ENCODE measurements at places on chromosomes 6 and 20. TPM values are rescaled to one million over a fixed set of nuclear protein-coding genes. Genes with fewer than 3 reads are reported as not detected.

Gene SLC32A1
- total RNA-seq, result not detected

GRCh38 chr6:87939776-87940175 lies 107.9 kb upstream of the SPACA1 start:
- no peak for DNase-seq

DNA sequence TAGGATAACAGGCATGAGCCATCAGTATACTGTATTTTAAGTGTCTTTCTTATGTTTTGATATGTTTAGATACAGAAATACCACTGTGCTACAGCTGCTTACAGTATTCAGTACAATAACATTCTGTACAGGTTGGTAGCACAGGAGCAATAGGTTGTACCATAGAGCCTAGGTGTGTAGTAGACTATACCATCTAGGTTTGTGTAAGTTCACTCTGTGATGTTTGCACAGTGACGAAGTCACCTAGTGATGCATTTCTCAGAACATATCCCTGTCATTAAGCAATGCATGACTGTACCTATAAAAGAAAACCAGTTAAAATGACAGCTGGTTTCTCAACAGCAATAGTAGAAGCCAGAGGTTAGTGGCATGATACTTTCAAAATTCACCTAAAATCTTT lies 3.0 kb upstream of the ZBTB24 start:
- no peak for DNase-seq

DNA sequence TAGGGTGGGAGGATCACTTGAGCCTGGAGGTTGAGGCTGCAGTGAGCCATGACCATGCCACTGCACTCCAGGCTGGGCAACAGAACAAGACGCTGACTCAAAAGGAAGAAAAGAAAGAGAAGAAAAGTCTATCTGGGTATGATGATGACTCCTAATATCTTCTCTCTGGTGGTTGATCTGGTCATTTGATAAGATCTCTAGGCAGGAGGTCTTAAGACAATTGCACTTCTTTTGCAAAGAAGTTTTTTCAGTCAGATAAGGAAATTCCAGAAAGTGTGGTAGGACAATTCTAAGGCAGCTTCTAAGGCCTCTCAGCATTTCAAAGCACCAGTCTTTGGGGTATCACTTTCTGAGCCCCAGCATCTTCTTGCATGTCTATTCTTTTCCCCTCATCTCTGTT lies 7.7 kb upstream of the AIF1 start:
- no peak for DNase-seq

- no peak for DNase-seq
Observed at GRCh38 chr20:48288930-48289507, 503.7 kb upstream of the SULF2 start.

Gene C6orf52
- total RNA-seq, result not detected

- DNase-seq, result no peak
Observed at GRCh38 chr6:147194652-147195411, 9.4 kb upstream of the STXBP5 start.

Gene NFATC2
- total RNA-seq, result 33.2 TPM

DNA sequence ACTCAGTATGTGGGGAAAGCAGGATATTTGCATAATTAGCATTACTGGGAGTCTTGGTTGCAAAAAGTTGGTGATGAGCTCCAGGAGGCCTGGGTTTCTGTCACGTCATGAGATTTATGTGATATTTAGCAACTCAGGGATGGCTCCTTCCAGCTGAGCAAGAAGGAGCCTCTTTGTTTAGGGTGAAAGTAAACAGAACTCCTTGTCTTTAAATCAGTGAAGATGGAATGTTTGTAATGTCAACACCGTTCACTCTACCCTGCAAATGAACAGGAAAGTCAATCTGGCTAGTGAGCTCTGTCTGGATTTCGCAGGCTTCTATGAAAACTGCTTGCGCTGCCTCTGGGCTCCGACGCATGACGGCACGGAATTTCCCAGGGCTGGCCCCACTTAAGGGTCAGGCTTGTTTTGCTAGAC lies 86.9 kb downstream of the PXDC1 start:
- no peak for DNase-seq

DNA sequence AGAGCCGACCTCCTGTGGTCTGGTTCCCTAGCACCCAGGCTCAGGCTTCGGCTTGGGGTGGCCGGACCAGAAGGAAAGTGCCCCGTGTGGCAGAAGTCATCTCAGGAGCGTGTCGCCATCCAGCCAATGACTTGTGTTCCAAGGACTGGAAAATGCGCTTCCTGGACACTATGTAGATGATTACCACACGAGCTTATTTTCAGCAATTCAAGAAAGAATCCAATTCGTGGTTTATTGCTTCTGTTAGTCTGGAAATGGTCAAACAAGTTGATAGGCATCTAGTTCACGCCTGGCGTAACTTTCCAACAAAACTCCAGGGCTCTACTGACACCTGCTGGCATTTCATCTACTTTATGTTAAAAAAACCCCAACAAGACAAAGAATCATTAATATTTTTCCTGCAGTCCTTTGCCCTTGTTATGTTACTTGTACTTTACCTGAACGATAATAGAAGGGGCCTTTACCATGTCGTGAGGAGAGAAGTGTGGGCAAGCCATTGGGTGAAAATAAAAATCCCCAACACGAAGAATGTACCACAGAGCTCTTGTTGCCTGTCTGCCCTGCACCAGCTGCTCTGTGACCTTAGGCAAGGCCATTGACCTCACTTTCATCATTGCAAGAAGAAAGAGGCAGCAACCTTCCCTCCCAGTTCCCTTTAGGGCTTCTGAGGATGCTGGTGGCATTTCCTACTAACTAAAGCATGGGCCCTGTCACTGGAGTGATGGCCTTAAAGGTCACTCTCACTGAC lies 154.7 kb upstream of the LAMP5 start:
- no peak for DNase-seq

DNA sequence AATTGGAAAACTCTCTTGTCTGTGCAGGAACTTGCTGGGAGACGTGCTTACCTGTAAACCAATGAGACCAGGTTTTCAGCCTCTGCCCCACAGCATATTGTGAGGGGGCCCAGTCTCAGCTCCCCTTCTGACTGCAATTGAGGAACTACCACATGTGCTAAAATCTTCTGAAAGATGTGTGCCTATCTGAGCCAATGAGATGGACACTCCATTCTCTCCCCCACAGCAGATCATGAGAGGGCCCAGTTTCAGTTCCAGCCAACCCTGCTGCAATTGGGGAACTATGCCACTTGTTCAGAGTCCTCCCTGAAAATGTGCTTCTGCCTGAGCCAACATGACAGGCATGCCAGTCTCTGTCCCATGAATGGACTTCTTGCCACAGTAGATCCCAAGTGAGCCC lies 20.9 kb upstream of the PI3 start:
- no peak for DNase-seq

- DNase-seq, result no peak
Observed at GRCh38 chr20:63482021-63482587, 9.6 kb upstream of the KCNQ2 start.

Gene BMP5
- total RNA-seq, result not detected

GRCh38 chr6:69593706-69594105 lies 203.1 kb downstream of the LMBRD1 start:
- DNase-seq, result no peak

Gene FOXF2
- total RNA-seq, result not detected

GRCh38 chr20:39338469-39339376 lies 376.6 kb downstream of the DHX35 start:
- no peak for DNase-seq

Gene NMBR
- not detected for total RNA-seq

Gene ADGB
- total RNA-seq, result not detected

DNA sequence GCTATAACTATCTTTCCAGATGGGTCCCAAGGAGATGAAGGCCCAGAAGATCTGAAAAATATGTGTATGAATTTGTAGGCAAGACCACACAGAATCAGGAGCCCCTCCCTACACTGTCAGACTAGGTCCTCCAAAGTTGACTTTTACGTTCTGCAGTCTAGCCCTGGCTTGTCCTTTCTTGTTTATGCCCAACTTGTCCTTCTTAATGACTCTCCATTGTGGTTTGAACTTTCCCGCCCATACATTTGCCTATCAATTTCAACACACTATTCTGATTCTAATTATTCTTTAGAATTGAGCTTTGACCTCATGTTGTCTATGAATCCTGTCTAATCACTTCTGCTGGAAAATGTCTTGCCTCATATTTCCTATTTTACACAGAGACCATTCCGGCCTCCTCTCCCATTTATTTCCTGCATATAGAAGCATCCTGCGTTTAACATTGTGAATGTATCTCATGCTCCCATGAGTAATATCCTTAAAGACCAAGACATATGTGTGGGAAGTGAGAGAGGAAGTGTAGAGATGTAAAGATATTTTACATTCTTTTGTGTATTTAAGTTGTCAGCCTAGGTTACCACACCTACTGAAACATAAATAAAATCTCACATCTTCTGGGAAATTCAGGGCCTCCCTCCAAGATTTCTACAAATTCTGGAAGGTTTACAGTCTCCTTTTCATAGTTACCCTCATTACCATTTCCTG lies 348.3 kb downstream of the BCKDHB start:
- DNase-seq, result no peak

- no peak for DNase-seq
Observed at GRCh38 chr20:5731753-5732366, 18.3 kb upstream of the SHLD1 start.

DNA sequence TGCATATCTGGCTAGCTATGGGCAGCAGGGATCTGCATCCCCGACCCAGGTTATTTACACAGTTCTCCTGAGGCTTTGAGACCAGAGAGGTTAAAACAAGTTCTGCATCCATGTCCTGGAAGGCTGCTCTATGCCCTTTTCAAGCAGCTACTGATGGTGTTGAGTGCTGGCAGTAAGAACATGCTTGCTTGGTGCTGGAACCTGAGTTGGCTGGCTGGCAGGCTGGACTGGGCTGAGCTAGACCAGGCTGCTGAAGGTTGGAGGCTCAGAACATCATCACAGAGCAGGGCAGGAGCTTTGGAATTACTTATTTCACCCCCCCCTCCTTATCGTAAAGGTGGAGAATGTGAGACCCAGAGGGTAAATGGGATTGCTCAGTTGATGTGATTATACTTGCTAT lies 16.9 kb upstream of the LRFN2 start:
- no peak for DNase-seq

DNA sequence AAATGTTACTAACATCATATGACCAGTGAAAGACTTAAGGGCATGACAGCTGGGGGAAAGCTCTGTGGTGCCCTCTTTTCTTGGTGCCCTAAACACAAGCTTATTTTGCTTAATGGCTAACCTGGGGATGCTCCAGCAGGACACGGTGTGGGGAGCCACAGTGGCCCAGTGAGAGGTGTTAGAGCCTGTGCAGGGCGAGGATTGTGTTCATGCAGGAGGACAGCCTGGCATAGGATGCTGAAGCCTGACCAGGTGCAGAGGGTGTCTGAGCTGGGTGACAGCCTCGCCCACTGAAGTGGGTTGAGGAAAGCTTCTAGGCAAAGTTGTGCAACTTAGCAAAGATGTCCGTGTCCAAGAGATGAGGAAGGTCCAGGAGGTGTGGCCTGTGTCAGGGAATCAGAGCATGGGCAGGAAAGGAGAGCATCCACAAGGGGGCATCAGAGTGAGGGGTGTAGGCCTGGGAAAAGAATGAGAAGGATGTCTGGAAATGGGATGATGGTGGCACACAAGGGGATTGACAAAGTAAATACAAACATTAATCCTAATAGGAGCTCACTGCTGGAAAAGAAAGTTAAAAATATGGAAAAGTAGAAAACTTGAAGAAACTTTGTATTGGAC lies 33.9 kb downstream of the SLC17A4 start:
- peak; percentile 13 for DNase-seq

DNA sequence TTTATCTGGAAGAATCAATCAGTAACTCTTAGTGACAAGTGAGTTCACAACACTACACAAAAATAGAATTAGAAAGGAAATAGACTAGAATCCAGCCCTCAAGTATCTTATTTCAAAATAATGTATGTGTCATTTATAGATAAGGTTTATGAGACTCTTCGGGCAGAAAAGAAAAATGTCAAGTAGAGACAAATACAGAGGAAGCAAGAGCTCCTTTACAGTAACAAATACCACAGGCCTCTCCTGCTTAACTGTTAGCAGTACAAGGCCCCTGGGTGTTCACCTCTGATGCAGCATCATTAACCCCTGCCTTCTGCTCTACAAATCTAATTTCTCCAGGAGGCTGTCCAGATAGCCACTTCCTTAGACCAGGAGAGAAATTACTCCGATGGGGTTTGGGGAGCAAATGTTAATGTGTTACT lies 76.7 kb downstream of the UBE3D start:
- no peak for DNase-seq

Gene WFDC2
- not detected for total RNA-seq

DNA sequence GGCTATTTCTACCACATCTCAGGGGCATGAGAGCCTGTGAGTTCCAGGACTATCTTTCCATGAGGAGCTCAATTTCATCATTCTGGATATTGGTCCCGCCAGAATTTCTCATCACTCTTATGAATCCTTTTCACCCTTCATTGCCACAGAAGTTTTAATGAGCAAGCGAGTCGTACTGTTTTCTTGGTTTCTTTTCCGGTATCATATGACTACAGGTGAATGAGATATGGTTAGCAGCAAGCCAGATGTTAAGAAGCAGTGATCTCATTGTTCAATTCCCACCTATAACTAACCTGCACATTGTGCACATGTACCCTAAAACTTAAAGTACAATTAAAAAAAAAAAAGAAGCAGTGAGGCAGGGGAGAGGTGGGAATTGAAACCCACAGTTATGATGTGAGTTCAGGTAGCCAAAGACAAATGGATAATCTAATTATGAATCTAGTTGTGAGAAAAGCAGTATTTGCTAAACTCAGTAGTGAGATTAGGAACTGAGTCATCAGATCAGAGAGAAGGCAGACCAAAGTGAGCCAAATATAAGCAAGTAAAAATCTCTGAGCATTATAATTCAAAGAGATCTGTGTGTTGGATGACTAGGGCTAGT lies 78.0 kb upstream of the ELOVL5 start:
- no peak for DNase-seq

GRCh38 chr6:83853178-83854000 lies at the start of gene RIPPLY2:
RIPPLY2 (plus strand) TSS chr6:83853360; CDS start chr6:83853417, 57 bp downstream.
- DNase-seq, result no peak

GRCh38 chr6:24397631-24398030 lies 5.1 kb upstream of the MRS2 start:
- no peak for DNase-seq

Gene CPNE5
- 0.28 TPM for total RNA-seq

Gene FILIP1
- not detected for total RNA-seq

Gene MUC21
- not detected for total RNA-seq

DNA sequence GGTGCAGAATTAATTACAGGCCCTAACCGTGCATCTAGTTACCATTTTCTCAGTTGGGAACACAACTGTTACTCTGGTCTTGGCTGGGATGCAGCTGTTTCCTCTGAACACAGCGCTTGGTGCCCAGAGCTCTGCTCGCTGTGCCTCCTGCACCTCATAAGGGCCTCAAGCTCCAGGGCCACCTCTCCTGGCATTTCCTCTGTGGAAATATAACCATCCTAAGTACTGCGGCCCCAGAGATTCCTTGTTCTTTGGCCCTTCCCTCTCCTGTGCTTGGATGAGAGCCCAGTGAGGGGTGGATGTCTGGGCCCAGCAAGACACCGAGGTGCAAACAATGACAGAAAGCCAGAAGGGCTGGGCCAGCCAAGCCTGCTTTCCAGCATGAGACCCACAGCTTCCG lies 169.9 kb upstream of the CST7 start:
- DNase-seq, result no peak

GRCh38 chr6:22667855-22668254 lies 98.5 kb downstream of the HDGFL1 start:
- no peak for DNase-seq
